ENCODE measurements at places on chromosomes 3 and 15. TPM values are rescaled to one million over a fixed set of nuclear protein-coding genes. Genes with fewer than 3 reads are reported as not detected.
A peak's percentile ranks its signal among the peaks of the same experiment; 100 is the strongest.

The CRTAP gene
- 67.1 TPM for total RNA-seq

The GDPGP1 gene
- total RNA-seq: 4.7 TPM

The CACNA2D3 gene
- total RNA-seq: 1.2 TPM

The CFAP100 gene
- total RNA-seq: not detected

The TTLL13 gene
- not detected for total RNA-seq

The CDC25A gene
- total RNA-seq: 4.5 TPM

The PCOLCE2 gene
- 0.38 TPM for total RNA-seq

The GOLGA6L4 gene
- 4.1 TPM for total RNA-seq

The UBE2E2 gene
- total RNA-seq: 33.4 TPM

The FAM3D gene
- total RNA-seq: 214 TPM

DNA sequence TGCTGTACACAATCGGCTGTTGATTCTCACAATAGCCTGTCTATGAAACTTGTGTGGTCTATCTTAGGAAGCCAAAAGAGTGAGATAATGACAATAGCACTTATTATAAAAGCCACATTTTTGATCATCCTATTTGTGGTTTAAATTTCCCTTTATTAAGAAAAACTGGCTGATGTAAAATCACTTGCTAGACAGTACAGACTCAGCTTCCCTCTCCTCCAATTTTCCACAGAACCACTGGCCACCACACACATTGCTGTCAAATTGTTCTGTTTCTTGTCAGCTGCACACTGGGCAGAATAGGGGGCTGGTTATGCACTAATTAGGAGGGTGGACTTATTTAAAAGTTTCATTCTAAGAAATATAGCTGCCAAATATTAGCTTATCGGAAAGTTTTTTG lies 425.9 kb downstream of the EPHA3 start:
- H3K36me3 ChIP-seq: no peaks in the 10 kb centered on the region
- DNase-seq: no peak
- no peak overlapping the region for H3K27ac ChIP-seq
- no peaks in the 10 kb centered on the region for H3K27me3 ChIP-seq
- no peak overlapping the region for H3K4me3 ChIP-seq

DNA sequence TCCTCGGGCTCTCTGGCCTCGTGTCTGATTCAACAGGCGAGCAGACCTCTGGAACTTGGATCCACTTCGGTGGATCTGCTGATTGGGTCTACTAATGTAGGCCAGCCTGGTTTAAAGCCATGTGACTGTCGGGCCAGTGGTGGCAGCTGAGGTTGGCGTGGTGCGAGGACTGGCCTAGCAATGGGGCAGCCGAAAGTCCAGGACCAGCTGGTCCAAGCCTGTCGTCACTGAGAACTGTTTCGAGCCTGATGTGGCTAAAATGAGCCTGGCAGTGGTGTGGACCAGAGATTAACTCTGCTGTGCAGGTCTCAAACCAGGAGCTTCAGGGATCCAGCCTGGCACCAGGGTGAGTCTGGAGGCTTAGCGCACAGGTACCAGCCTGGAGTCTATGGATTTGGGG lies 56.4 kb upstream of the ROBO1 start:
- H3K4me3 ChIP-seq: no peak overlapping the region
- H3K36me3 ChIP-seq: no peaks in the 10 kb centered on the region
- no peaks in the 10 kb centered on the region for H3K4me1 ChIP-seq
- no peak for DNase-seq
- H3K27ac ChIP-seq: no peak overlapping the region

DNA sequence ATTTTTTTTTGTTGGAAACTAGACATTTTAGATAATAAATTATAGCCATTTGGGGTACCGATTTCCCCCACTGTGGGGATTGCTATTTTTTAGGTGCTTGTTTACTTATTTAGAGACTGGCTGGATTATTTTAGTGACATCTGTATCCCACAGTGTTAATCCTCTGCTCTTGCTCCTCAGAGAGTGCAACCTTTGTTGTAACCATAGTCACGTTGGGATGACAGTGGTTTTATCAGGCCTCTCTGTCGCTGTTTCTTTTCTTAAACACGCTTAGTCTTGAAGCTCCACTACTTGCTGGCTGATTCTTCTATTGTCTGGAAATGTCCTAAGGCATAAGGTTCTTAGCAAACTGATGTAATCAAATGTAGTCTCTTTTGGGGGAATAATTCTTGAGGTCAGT lies 451.6 kb upstream of the SEMA6D start:
- H3K4me1 ChIP-seq: no peaks in the 10 kb centered on the region
- no peak for DNase-seq
- no peaks in the 10 kb centered on the region for H3K36me3 ChIP-seq
- no peak overlapping the region for H3K4me3 ChIP-seq
- H3K27me3 ChIP-seq: no peaks in the 10 kb centered on the region

DNA sequence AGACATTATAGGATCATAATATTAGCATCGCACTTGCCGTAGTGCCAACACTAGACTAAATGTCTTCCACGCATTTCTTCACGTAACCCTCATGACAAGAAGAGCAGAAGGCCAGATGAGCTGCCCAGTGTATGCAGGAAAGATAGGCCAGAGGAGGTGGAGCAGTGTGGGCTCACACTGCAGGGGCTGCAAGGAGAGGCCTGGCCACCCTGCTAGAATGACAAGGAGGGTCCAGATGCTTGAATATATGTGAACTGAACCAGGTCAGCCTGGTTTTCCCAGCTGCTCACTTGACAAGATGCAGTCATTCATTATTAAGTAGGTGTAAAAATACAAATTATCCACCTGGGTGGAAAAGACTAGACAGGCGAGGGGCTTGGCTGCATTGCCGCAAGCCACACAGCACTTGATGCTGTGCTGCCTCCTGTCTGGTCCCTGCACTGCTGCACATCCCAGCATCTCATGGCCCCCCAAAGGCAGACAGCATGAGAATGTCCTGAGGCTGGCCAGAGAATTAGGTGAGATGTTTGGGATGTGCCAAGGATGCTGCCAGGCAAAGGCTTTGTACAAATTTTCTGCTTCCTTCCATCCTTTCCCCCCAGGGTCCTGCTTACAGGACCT lies 115.2 kb downstream of the NTRK3 start:
- H3K4me1 ChIP-seq: no peaks in the 10 kb centered on the region
- H3K36me3 ChIP-seq: no peaks in the 10 kb centered on the region
- H3K27me3 ChIP-seq: no peaks in the 10 kb centered on the region
- no peak overlapping the region for H3K27ac ChIP-seq

GRCh38 chr15:100483370-100483769 lies 45.4 kb downstream of the CERS3 start:
- H3K36me3 ChIP-seq: peaks cover 10% of the 10 kb centered on the region
- no peaks in the 10 kb centered on the region for H3K4me1 ChIP-seq
- H3K27me3 ChIP-seq: no peaks in the 10 kb centered on the region
- H3K4me3 ChIP-seq: no peak overlapping the region

GRCh38 chr3:44047796-44048195 lies 193.9 kb upstream of the TOPAZ1 start:
- no peaks in the 10 kb centered on the region for H3K4me1 ChIP-seq
- no peaks in the 10 kb centered on the region for H3K36me3 ChIP-seq
- H3K27ac ChIP-seq: no peak overlapping the region
- no peak overlapping the region for H3K4me3 ChIP-seq
- H3K27me3 ChIP-seq: peaks cover 31% of the 10 kb centered on the region
- DNase-seq: no peak

GRCh38 chr3:121793078-121793477 lies 41.8 kb downstream of the IQCB1 start:
- no peaks in the 10 kb centered on the region for H3K4me1 ChIP-seq
- DNase-seq: no peak
- no peak overlapping the region for H3K27ac ChIP-seq
- no peak overlapping the region for H3K4me3 ChIP-seq
- no peaks in the 10 kb centered on the region for H3K27me3 ChIP-seq

DNA sequence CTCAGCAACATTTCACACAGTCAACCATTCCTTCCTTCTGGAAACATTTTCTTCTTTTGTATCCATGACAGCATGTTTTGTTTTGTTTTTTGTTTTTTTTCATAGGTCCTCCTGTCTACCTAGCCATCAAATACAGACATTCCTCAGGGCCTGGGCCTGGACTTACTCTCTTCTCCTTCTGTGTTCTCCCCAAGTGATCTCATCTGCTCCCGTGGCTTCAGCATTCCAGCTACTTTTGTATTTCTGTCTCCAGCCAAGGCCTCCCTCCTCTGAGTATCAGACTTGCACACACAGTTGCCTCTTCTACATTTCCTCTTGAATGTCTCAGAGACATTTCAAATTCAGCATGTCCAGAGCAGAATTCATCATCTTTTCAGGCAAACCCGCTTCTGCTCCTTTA lies 82.4 kb downstream of the HCN4 start:
- H3K36me3 ChIP-seq: no peaks in the 10 kb centered on the region
- no peak for DNase-seq
- no peak overlapping the region for H3K27ac ChIP-seq
- H3K4me1 ChIP-seq: no peaks in the 10 kb centered on the region

DNA sequence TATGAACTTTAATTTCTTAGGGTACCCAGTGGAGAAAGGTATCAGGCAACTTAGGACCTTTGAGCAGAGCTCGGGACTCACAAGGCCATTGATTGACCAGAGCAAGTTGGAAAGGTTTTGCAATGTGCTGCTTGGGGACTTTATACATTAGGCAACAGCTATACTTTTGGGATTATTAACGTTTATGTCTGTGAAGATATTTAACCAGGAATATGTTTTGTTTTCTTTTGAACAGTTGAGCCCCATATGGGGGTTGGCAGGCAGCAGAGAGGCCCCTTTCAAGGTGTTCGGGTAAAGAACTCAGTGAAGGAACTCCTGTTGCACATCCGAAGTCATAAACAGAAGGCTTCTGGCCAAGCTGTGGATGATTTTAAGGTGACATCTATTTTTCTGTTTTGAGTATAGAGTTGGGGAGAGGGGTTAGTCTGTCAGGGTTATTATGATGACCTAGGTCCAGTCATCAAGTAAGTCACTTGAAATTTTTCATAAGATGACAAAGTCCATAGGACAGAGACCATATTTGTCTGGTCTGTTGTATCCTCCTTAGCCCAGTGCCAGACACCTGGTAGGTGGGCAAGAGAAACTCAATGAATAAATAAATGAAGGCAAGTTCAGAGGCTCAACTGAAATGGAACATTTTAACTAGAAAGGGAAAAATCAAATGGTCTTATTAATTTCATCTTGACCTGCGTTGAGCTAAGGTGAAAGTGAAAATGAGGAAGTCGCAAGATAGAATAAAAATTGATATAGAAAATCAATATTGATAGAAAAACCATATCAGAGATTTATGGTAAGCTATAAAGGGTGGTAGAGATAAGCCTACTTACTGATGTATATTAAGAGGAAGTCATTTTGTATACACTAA lies 2.8 kb downstream of the NFKBIZ start:
- H3K36me3 ChIP-seq: peaks cover 54% of the 10 kb centered on the region
- H3K27ac ChIP-seq: peak overlapping the region; percentile 99
- no peak for DNase-seq
- H3K4me1 ChIP-seq: peaks cover 25% of the 10 kb centered on the region
- H3K4me3 ChIP-seq: peak overlapping the region; percentile 98
- no peaks in the 10 kb centered on the region for H3K27me3 ChIP-seq

DNA sequence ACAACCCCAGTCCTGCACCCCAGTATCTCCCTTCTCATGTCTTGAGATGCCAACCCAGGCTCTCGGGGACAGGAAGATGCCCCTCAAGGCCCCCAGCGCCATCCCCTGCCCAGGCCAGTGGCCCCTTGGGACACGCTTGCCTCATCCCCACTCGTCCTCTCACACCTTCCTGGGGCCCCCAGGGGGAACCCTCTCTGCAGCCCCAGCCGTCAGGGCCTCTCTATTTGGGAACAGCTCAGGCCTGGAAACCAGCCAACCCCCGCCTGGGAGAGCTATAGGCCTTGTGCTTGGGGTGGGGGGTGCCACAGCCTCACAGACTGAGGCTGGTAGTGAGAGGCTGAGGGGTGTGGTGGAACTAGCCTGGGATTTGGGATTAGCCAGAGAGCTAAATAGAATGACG lies 7.8 kb downstream of the LINGO1 start:
- H3K4me3 ChIP-seq: no peak overlapping the region
- no peaks in the 10 kb centered on the region for H3K27me3 ChIP-seq
- no peak for DNase-seq
- no peaks in the 10 kb centered on the region for H3K4me1 ChIP-seq

- H3K4me1 ChIP-seq: peaks cover 18% of the 10 kb centered on the region
- no peak for DNase-seq
- no peaks in the 10 kb centered on the region for H3K36me3 ChIP-seq
- no peak overlapping the region for H3K4me3 ChIP-seq
- H3K27me3 ChIP-seq: peaks cover 39% of the 10 kb centered on the region
Measured at GRCh38 chr3:10547413-10547812, 42.0 kb upstream of the ATP2B2 start.

GRCh38 chr3:57068437-57069089 lies 8.1 kb downstream of the SPATA12 start:
- H3K27me3 ChIP-seq: no peaks in the 10 kb centered on the region
- H3K27ac ChIP-seq: peak overlapping the region; percentile 88
- peaks cover 36% of the 10 kb centered on the region for H3K4me1 ChIP-seq

- no peaks in the 10 kb centered on the region for H3K4me1 ChIP-seq
- no peak overlapping the region for H3K27ac ChIP-seq
- H3K36me3 ChIP-seq: no peaks in the 10 kb centered on the region
Measured at GRCh38 chr15:41465822-41466421, 27.8 kb upstream of the ITPKA start.

- H3K4me1 ChIP-seq: no peaks in the 10 kb centered on the region
- peaks cover 60% of the 10 kb centered on the region for H3K27me3 ChIP-seq
- H3K4me3 ChIP-seq: peak overlapping the region; percentile 14
- H3K36me3 ChIP-seq: no peaks in the 10 kb centered on the region
- DNase-seq: no peak
Measured at GRCh38 chr15:26971271-26972018, 464 bp downstream of the GABRG3 start.

DNA sequence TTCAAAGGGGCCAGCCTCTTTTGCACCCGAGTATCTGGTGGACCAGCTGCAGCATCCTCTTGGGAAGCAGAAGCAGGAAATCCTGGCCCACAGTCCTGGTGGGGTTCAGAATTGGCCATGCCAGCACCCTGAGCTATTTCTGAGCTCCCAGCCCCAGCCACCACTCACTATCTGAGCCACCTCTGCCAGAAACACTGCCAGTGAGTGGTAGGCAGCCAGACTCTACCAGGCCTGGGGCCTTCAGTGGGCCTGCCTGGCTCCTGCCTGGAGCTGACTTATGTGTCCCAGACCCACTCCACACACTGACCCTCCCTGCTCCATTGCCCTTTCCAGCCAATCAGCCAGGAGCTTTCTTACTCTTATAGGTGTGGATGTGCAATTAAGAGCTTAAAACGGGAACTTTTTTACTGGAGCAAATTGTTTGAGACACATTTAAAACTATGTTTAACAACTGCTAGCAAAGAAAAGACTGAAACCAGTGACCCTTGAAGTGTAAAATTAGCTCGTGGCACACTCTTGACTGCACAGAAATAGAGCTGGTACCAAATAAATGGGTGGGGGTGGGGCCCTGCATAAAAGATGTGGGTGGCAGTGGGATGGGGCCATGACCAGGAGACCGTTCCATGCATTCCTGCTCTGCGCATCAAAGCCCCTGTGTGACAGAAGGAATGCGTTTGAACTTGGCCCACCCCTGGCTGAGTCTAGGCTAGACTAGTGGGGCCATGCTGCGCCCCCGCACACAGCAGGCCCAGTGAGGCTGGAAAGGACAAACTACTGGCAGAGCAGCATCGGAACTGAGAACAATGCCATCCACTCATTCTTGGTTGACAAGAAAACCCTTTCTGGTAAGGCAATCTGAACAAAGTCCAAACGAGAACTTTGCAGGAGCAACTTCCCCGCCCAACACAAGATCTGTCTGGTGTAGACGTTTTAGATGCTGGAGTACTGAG lies 48.0 kb downstream of the CTNNB1 start:
- H3K27me3 ChIP-seq: no peaks in the 10 kb centered on the region
- no peak for DNase-seq
- H3K27ac ChIP-seq: no peak overlapping the region
- H3K4me1 ChIP-seq: no peaks in the 10 kb centered on the region

- peaks cover 25% of the 10 kb centered on the region for H3K4me1 ChIP-seq
- H3K4me3 ChIP-seq: no peak overlapping the region
- H3K27ac ChIP-seq: no peak overlapping the region
- DNase-seq: no peak
Measured at GRCh38 chr3:184761075-184761841, 49.4 kb upstream of the MAGEF1 start.

Data from esophagus squamous epithelium (tissue), 5 donors.